ENCODE measurements at places on chromosomes 16 and 17.

DNA sequence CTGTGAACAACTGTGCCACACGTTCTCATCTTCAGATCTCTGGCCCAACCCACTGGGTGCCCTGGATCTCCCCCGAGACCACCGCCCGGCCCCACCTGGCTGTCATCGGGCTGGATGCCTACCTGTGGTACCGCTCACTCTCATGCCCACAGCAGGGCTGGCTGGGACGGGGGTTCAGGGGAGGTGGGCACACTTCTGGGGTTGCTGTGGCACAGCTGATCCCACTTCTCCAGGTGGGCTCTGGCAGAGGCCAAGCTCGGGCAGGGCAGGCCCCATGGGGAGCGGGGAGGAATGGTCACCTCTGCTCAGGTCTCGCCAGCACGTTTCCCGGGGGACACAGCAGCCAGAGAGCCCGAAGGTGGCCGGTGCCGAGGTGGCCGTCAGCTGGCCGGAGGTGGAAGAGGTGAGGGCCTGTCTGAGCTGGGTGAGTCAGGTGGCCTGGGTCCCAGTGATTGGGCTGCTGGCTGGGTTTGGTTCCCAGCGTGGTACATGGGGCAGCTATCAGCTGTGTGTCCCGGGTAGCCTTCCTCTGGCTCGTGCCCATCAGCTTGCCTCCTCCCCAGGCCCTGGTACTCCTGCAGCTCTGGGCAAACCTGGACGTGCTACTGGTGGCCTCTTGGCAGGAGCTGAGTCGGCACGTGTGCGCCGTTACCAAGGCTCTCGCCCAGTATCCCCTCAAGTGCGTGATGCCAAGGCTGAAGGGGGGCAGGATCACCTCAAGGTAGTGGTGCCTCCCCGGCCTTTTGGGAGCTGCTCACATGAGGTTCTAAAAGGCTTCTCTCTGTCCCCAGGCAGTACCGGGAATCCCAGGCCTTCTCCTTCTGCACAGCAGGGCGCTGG is 2.3 kb upstream of the MRPS34 start:
- DNase-seq = no peak

DNA sequence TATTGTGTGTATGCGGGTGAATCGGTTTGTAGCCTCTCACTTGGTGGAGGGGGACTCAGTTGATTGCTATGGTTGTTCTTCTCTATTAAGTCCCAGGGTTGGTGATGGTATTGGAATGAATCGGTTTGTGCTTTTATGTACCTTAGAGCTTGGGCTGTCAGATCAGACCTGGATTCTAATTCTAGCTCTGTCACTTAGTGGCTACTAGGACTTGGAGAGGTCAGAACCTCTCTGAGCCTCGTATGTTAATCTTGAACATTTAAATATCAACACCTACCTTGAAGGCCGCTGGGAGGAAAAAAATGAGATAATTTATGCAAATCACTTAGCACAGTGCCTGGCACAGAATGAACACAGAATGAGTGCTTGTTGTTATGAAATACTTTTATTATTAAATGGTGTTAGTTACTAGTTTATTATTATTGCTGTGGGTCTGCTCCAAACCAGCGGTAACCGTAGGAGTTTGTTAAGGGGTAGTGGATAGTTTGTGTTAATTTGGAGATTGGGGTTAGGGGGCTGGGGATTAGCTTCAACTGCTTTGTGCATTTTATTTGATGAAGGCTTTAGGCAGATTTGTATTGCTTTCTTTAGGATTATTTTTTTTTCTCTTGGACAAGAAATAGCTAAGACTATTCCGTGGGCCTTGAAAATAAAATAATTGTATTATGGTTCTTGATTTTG is 3.5 kb downstream of the KDM6B start:
- no peak for DNase-seq

DNA sequence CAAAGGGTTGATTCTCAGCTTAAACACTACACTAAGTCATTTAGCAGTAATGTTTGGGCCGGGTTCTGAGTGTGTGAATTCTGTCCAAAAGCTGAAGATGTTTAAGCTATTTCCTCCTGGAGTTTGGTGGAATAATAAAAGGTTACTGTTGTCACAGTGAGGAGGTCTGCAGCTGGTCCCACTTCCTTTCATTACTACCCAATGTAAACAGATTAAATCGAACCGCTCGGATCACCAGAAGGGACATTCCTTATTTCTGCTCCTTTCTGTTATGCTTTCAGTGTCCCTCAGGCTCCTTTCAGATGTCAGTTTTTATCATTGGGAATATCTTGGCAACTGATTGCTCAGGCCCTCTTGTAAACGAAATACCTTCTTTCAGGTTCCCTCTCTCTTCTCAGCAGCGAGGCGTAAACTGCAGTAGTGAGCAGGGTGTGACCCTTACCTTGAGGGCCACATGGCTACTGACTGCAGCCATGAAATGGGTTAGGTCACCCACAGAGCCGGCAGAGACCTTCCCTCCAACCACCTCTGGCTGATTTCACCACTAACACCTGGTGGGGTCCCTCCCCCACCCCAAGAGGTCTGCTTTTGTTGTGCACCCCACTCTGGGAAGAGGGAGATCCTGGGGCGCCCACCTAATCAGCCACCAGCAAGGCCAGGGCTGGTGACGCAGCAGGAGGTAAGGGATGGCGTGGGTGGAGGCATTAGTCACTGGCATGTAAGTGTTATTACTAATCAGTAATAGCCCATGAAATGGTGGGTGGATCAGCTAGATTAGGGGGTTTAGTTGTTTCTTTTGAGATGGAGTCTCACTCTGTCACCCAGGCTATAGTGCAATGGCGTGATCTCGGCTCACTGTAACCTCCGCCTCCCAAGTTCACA is 117.6 kb downstream of the VPS53 start:
- no peak for DNase-seq

GRCh38 chr16:19710191-19710908 is 7.7 kb downstream of the KNOP1 start:
- no peak for DNase-seq

DNA sequence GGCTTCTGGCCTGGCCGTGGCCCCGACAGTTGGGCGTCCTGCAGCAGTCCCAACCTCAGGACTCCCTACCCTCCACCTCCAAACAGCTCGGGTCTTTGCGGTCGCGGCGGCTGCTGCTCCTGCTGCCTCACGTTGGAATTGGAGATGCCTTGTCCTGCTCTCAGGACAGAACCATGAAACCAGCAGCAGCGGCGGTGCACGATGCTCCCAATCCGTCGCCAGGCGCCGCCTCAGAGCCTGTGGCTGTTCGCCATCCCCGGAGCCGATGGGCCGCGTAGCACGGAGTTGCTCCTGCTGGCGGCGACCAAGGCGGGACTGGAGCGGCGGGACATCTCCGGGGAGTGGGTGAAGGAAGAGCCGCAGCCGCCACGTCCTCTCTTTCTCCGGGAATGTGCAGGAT is 1965.9 kb downstream of the TP53TG3F start:
- DNase-seq = no peak

- no peak for DNase-seq
These were observed 67.2 kb downstream of the GTF3C1 start for GRCh38 chr16:27482397-27483087.

GRCh38 chr16:86554599-86554916 is 477 bp downstream of the MTHFSD start:
- no peak for DNase-seq

- peak; percentile 100 for DNase-seq
These were observed 38.9 kb downstream of the MRPS23 start for GRCh38 chr17:57810721-57811637.

DNA sequence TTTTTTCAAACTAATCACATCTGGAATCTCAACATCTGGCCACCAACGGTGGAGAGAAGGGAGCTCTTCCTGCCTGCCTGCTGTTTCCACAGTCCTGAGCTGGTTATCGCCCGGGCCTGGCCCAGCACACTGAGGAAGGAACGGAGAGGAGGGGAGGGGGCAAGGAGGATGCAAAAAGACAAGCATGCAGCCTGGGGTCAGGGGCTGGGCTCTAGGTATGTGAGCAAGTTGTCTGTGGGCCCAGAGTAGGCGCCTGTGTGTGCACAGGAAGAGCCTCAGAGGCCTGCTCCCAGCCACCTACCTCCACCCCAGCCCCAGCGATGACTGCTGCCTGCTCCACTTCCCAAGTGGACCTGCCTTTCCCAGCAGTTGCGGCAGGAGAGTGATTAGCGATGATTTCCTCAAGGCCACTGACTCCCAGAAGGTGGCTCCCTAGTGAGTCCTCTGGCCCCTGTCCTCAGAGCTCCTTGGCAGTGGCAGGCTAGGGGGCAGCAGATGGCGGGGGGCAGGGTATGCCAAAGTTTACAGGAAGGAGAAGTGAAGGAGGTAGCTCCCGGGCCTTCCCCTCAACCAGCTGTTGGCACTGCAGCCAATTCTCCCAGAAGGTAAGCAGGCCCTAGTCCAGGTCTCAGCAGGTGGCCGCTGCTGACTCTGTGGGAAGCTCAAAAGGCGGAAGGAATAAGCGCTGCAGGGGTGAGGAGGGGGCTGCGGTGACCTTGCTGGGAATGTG is 27.0 kb upstream of the RASD1 start:
- DNase-seq = no peak

GRCh38 chr17:35052241-35052610 is 11.3 kb downstream of the RFFL start:
- DNase-seq = no peak

DNA sequence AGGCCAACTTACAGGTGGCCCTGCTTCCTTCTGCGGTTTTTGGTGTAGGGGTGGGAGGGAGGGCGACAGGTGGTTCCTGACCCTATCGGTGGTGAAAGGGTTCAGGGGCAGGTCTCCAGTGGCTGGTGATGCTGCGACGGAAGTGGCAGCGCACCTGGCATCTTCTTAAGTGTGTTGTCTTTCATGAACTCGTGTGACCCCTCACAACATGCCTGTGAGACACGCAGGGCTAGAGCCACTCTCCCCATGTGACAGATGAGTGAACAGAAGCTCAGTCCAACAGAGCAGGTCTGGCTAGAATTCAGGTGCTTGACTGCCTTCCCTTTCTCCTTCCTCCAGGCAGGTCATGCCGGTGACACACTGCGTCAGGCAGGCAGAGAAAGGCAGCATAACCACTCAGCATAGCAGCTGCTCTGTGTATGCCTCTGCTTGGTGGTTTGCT is 8.0 kb downstream of the TNFAIP1 start:
- no peak for DNase-seq

DNA sequence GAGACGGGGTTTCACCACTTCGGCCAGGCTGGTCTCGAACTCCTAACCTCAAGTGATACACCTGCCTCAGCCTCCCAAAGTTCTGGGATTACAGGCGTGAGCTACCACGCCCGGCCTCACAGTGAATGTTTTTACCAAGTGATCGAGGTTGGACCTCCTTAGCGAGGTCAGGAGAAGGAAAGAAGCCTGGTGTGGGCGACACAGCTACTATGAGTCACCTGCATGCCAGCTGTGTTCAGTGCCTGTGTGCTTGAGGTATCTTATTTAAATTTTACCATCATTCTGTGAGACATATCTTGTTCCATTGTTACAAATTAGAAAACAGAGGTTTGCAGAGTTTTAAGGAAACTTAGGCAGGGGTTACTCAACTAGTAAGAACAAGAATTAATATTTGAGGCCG is 174.8 kb upstream of the DYNLRB2 start:
- DNase-seq = no peak

DNA sequence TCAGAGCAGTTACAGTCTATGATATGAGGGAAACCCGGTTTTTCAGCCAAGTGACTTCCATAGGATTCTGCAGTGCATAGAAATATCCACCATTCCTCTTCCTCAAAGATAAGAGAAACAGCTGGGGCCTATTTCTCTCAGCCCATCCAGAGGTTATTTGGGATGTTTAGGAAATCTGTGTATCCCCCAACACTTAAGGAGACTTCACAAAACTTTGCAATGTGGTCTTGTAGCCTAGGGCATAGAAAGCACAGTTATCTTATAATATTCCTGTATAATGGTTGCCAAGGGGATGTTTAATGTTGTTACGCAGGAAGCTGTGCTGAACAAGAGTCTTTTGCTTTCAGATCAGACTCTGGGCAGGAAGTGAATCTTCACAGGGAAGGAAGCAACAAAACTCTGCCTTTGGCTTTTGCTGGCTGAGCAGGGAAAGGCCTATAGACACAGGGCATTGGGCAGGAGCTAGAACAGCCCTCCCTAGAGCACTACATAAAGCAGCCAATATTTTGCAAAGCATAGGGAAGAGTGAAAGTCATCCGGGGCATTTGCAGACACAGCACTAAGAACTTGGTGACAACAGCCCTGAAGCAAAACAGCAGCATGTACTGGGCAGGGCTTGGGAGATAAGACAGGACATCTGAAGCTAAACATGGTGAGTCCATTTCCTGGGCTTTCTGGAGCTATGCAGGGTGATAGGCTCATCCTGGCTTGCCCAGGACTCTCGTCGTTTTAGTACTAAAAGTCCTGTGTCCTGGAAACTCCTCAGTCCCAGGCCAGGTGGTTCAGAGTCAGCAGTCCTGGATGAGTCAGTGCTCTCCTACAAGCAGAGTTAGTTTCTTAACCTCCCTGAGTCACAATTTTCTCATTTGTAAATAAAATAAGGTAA is 18.7 kb upstream of the BEAN1 start:
- no peak for DNase-seq

GRCh38 chr17:5139458-5139732 is 23.6 kb downstream of the USP6 start:
- DNase-seq = no peak

DNA sequence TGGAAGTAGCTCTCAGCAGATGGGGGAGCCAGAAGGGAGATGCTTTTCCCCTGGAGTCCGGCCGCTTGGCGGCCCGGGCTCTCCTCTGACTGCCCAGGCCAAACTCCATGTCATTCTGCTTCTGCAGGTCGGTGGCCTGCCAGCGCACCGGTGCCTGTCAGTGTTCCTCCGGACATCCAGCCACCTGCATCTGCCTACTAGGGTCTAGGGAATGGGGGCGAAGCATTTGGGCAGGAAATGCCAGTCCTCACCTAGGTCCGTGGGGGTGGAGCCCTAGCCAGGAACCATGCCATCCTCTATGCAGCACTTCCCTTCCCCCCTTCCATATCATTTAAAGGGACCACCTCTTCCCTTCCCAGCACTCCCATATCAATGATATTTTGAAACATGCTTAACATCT is 34.2 kb downstream of the GJC1 start:
- DNase-seq = no peak

DNA sequence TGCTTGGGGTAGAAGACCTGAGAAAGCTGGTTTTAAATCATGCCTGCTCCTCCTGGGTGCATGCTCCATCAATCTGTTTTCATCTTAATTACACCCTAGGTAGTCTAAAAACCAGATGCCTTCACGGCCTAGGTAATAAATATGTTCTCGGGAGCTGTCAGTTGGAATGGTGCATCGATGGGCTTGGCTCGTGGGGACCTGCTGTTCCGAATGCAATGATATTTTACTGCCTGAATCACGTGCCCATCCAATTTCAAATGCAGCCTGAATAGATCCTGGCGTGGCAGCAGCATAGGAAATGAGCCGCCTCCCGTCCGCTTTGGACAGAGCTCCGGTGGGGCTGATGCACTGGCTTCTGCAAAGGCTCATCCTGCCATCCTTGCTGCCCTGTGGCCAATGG is 18.8 kb upstream of the FAAP100 start:
- no peak for DNase-seq

DNA sequence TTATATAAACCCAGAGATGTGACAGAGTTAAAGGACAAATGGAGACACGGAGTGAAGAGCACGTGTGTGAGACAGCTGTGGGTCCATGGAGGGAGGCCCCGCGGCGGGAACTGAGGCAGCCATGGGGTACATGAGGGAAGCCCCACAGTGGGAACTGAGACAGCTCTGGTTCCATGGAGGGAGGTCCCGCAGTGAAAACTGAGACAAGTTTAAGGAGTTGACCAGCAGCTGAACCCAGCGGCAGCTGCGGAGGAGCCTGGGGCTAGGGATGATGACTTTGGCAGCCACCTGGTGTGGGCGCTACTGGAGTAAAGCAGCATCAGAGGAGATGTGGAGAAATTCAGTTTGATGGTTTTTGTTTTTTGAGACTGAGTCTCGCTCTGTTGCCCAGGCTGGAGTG is 185.1 kb downstream of the RPTOR start:
- no peak for DNase-seq

GRCh38 chr16:8739989-8740704 is 57.3 kb downstream of the TMEM186 start:
- no peak for DNase-seq

Data from NCI-H1436 treated with DMSO at 0.1 percent for 48 hours (cell line).